ENCODE measurements at places on chromosomes 5 and 9. TPM values are rescaled to one million over a fixed set of nuclear protein-coding genes. Genes with fewer than 3 reads are reported as not detected.

DNA sequence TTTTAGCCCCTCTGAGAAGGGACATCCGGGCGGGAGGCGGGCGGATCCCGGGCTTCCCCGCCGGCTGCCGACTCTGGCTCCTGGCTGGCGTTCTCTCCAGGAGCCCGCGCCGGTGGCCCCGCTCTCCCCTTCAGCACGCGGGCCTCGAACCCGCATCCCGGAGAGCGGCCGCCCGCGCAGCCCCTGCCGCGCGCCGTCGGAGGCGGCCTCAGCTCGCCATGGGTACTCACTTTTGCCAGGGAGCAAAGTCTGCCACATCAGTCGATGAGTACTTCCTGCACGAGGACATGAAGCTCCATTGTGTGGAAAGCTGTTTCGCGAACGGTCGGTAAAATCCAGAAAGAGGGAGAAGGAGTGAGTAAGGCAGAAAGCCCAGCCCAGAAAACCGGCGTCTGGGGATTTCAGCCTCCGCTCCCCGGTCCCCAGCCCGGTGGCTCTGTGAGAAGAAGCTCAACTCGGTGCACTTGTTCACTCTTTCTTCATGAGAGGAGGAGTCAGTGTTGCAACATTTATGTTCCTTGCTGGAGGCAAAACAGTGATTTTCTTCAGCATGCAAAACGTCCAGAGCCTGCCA, at the start of gene PRLR:
Gene PRLR, minus strand, starts transcription at position 450 of the 574 bp plus-strand sequence. CDS start 140,867 bp downstream, outside the sequence.
- H3K4me3 ChIP-seq = no peak within 1 kb of the TSS
- no peak for DNase-seq
- no peaks in the 10 kb centered on the region for H3K36me3 ChIP-seq
- no peak within 1 kb of the TSS for H3K27ac ChIP-seq

GRCh38 chr9:136723362-136723976, 11.1 kb downstream of the DIPK1B start:
- peaks cover 46% of the 10 kb centered on the region for H3K36me3 ChIP-seq
- H3K27ac ChIP-seq = peak overlapping the region; percentile 52

GRCh38 chr5:139659695-139660101, 11.5 kb downstream of the CXXC5 start:
- no peaks in the 10 kb centered on the region for H3K27me3 ChIP-seq
- H3K4me3 ChIP-seq = peak overlapping the region; percentile 56
- H3K4me1 ChIP-seq = peaks cover 97% of the 10 kb centered on the region
- peak overlapping the region; percentile 97 for H3K27ac ChIP-seq
- no peaks in the 10 kb centered on the region for H3K36me3 ChIP-seq

GRCh38 chr5:169767938-169768337, 130.9 kb downstream of the DOCK2 start:
- no peaks in the 10 kb centered on the region for H3K36me3 ChIP-seq
- H3K27ac ChIP-seq = no peak overlapping the region
- no peak for DNase-seq
- no peak overlapping the region for H3K4me3 ChIP-seq

GRCh38 chr5:122770477-122770876, 4.4 kb upstream of the SNX2 start:
- DNase-seq = no peak
- H3K4me1 ChIP-seq = peaks cover 4% of the 10 kb centered on the region
- no peaks in the 10 kb centered on the region for H3K27me3 ChIP-seq
- no peaks in the 10 kb centered on the region for H3K36me3 ChIP-seq
- no peak overlapping the region for H3K27ac ChIP-seq

GRCh38 chr5:179230061-179230461, 115.2 kb downstream of the ADAMTS2 start:
- no peak for DNase-seq
- H3K4me3 ChIP-seq = no peak overlapping the region
- no peaks in the 10 kb centered on the region for H3K4me1 ChIP-seq
- H3K27ac ChIP-seq = no peak overlapping the region
- H3K27me3 ChIP-seq = no peaks in the 10 kb centered on the region

DNA sequence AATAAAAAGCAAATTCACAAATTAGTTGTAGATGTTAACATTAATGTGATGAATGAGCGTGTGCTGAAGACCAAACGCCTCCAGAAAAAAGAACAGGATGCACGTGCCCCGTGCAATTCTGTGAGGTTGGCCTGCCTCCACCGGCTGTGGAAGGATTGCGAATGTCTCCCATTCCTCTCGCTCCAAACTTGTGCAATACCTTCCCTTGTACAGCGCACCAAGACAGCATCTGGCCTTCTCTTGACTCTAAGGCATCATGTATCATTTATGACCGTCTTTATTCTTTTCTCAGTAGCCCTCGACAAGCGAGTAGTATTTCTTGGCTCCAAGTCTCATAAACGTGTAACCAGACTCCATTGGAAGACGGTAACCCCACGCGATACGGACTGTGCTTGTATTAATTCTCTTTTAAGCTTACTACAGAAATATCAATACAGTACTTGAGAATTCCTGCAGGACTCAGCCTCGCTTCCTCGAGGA, 1.5 kb upstream of the TESK1 start:
- H3K27ac ChIP-seq = peak overlapping the region; percentile 78
- no peak for DNase-seq
- H3K4me3 ChIP-seq = peak overlapping the region; percentile 61
- H3K27me3 ChIP-seq = no peaks in the 10 kb centered on the region
- peaks cover 8% of the 10 kb centered on the region for H3K36me3 ChIP-seq

GRCh38 chr9:17005056-17005823, 129.6 kb upstream of the CNTLN start:
- DNase-seq = no peak
- no peak overlapping the region for H3K27ac ChIP-seq
- H3K4me1 ChIP-seq = no peaks in the 10 kb centered on the region
- H3K27me3 ChIP-seq = no peaks in the 10 kb centered on the region
- H3K4me3 ChIP-seq = no peak overlapping the region

- H3K36me3 ChIP-seq = no peaks in the 10 kb centered on the region
- H3K4me1 ChIP-seq = no peaks in the 10 kb centered on the region
- no peak for DNase-seq
These were observed 149.7 kb upstream of the SV2C start for GRCh38 chr5:75933489-75933888.

GRCh38 chr9:85040146-85040545, 370.6 kb downstream of the NTRK2 start:
- no peaks in the 10 kb centered on the region for H3K4me1 ChIP-seq
- no peak for DNase-seq
- H3K36me3 ChIP-seq = no peaks in the 10 kb centered on the region
- H3K27me3 ChIP-seq = peaks cover 32% of the 10 kb centered on the region

The FST gene
- total RNA-seq = 0.34 TPM

The PCDHGA9 gene
- total RNA-seq = 0.34 TPM

The HRCT1 gene
- total RNA-seq = 0.32 TPM
